Esophagus muscularis mucosa (tissue), 4 donors: ENCODE measurements at places on chromosomes 7 and 10. TPM values are rescaled to one million over a fixed set of nuclear protein-coding genes. Genes with fewer than 3 reads are reported as not detected.

- H3K27me3 ChIP-seq = peaks cover 57% of the 10 kb centered on the region
- no peaks in the 10 kb centered on the region for H3K36me3 ChIP-seq
- H3K27ac ChIP-seq = no peak overlapping the region
Measured at GRCh38 chr10:101238732-101239105, 9.5 kb upstream of the LBX1 start.

DNA sequence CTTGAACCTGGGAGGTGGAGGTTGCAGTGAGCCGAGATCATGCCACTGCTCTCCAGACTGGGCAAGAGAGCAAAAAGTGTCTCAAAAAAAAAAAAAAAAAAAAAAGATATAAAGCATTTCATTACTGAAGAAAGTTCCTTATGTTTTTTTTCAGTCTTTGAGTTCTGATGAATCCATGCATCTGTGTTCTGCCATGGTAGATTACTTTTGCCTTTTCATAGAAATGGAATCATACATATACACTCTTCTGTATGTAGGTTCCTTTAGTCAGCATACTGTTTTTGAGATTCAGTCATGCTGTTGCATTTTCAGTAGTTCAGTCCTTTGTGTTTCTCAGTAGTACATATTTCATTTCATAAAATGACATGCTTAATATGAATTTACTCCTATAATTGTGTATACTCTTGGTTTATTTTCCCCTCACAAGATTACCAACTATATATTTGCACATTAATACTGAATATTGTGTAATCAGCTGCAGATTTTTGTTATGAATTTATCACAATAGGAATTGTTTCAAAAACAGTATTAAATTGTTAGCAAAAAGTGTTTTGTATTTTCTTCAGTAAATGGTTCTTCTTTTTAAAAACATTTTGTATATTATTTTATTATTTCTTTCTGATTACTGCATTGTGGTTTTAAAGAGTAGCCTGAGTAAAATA lies 2.8 kb upstream of the ZNF777 start:
- H3K4me3 ChIP-seq = no peak overlapping the region
- no peaks in the 10 kb centered on the region for H3K27me3 ChIP-seq
- DNase-seq = no peak
- H3K4me1 ChIP-seq = peaks cover 17% of the 10 kb centered on the region
- no peaks in the 10 kb centered on the region for H3K36me3 ChIP-seq
- H3K27ac ChIP-seq = no peak overlapping the region

- H3K27me3 ChIP-seq = no peaks in the 10 kb centered on the region
- no peaks in the 10 kb centered on the region for H3K36me3 ChIP-seq
- H3K4me3 ChIP-seq = no peak overlapping the region
Measured at GRCh38 chr10:121081306-121081705, 230.1 kb downstream of the WDR11 start.

- no peaks in the 10 kb centered on the region for H3K36me3 ChIP-seq
- no peak for DNase-seq
- H3K27ac ChIP-seq = no peak overlapping the region
- H3K4me3 ChIP-seq = no peak overlapping the region
- no peaks in the 10 kb centered on the region for H3K27me3 ChIP-seq
- H3K4me1 ChIP-seq = peaks cover 51% of the 10 kb centered on the region
Measured at GRCh38 chr10:119335671-119336353, 128.4 kb downstream of the GRK5 start.

DNA sequence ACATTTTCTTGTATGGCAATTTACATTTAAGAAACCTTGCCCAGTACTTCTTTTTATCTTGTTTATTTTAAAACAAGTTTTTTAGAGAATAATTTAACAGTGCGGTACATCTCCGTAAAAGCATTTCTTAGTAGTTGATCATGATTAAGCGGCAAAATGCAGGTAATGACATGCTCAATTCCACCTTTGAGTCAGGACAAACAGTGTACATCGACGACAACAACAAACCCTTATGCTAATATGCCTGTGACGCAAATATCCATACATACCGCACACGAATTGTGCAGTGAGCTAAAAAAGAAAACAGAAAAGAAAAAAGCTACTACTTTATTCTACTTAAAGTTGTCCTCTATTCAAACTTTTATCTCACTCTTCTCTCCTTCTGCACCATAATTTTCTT lies 1.9 kb downstream of the MAGI2 start:
- peak overlapping the region; percentile 81 for H3K4me3 ChIP-seq
- H3K4me1 ChIP-seq = peaks cover 30% of the 10 kb centered on the region
- no peak for DNase-seq
- H3K36me3 ChIP-seq = no peaks in the 10 kb centered on the region
- H3K27ac ChIP-seq = peak overlapping the region; percentile 95

- no peaks in the 10 kb centered on the region for H3K36me3 ChIP-seq
- no peaks in the 10 kb centered on the region for H3K4me1 ChIP-seq
- no peaks in the 10 kb centered on the region for H3K27me3 ChIP-seq
- H3K27ac ChIP-seq = no peak overlapping the region
Measured at GRCh38 chr7:126727930-126728391, 524.8 kb downstream of the GRM8 start.

SEMA3D gene
- 1.2 TPM for total RNA-seq

DNA sequence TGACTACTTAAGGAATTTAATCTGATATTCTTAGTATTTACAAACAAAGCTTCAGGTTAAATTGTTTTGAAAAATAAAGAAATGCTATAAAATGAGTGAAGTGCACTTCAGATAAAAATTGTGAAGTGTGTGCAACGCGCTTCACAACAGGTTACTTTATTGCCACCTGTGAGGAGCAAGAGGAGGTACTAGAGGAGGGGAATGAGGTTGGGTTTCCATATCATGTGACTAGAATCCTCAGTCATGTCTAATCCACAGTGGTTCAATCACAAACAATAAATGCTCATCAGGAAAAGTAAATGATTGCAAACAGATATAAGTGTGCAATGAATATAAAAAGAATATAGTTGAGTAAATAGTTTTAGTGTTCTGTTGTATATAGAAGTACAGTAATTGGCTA lies 34.5 kb upstream of the CD36 start:
- H3K27ac ChIP-seq = no peak overlapping the region
- no peaks in the 10 kb centered on the region for H3K27me3 ChIP-seq
- no peak overlapping the region for H3K4me3 ChIP-seq
- no peak for DNase-seq
- H3K4me1 ChIP-seq = no peaks in the 10 kb centered on the region

DNA sequence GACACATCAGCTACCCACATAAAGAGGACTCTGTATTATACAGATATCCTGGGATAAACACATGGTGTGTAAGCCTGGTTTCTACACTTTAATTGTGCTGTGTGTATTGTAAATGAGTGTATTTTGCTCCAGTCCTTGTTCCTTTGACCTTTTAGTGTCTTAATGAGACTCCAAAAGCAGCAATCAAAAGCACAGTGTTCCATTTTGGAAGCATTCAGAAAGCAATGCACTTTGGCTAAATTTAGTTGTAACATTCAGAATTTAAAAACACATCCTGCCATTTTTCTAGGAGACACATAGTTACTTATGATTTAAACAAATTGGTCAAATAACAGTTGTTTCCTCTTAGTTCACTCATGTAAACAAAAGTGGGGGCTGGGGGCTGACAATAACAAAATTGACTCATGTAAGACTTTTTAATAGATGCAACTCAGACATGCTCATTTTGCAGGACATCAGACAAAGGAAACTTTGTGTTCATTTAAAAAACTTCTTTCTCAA lies 122.2 kb downstream of the GPR37 start:
- no peak for DNase-seq
- no peaks in the 10 kb centered on the region for H3K27me3 ChIP-seq
- no peak overlapping the region for H3K27ac ChIP-seq
- no peaks in the 10 kb centered on the region for H3K36me3 ChIP-seq

DNA sequence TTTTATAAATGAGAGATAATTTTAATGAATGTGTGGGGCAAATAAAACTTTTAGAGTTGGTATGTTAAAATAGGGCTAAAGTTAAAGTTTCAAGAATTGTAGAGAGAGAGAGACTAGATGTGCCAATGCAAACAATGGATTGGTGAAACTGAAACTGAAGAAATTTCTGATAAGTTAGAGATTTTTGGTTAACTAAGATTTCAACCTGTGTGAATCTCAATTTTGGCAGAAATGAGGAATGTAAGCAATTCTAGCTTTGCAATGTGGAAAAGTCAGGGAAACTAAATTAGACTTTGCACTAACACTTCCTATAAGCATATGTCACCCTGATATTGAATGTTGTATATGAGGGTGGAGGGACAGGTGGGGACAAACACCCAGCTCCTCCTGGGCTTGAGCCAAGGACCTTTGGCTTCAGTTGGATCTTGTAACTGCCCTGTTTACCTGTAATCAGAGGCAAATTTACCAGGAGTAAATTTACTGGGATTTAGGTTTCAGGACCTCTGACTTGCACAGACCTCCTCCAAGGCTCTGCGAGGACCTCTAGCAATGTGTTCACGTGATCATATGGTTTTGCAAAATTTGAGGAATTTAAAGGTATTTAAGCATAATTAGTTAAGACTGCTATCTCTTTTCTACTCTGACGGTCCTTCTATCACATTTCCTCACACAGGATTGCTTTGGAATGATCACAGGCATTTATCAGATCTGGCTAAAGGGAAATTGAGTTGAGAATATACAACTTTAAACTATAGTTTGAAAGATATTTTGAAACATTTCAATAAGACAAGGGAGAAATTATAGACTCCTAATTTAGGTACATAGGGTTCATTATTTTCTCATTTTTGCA lies 33.1 kb upstream of the RPA3 start:
- DNase-seq = no peak
- no peaks in the 10 kb centered on the region for H3K27me3 ChIP-seq
- H3K27ac ChIP-seq = no peak overlapping the region
- no peak overlapping the region for H3K4me3 ChIP-seq
- peaks cover 6% of the 10 kb centered on the region for H3K4me1 ChIP-seq

ADARB2 gene
- 2.5 TPM for total RNA-seq

- DNase-seq = no peak
- no peaks in the 10 kb centered on the region for H3K36me3 ChIP-seq
- peaks cover 49% of the 10 kb centered on the region for H3K4me1 ChIP-seq
- no peaks in the 10 kb centered on the region for H3K27me3 ChIP-seq
- no peak overlapping the region for H3K4me3 ChIP-seq
- no peak overlapping the region for H3K27ac ChIP-seq
Measured at GRCh38 chr7:157685430-157686284, 348.9 kb downstream of the DNAJB6 start.
